ENCODE measurements at places on chromosomes 7 and 10.

GRCh38 chr7:97982647-97983046 is 7.3 kb downstream of the OCM2 start:
- DNase-seq: no peak

- no peak for DNase-seq
Observed at GRCh38 chr10:131772441-131772840, 128.4 kb upstream of the PPP2R2D start.

DNA sequence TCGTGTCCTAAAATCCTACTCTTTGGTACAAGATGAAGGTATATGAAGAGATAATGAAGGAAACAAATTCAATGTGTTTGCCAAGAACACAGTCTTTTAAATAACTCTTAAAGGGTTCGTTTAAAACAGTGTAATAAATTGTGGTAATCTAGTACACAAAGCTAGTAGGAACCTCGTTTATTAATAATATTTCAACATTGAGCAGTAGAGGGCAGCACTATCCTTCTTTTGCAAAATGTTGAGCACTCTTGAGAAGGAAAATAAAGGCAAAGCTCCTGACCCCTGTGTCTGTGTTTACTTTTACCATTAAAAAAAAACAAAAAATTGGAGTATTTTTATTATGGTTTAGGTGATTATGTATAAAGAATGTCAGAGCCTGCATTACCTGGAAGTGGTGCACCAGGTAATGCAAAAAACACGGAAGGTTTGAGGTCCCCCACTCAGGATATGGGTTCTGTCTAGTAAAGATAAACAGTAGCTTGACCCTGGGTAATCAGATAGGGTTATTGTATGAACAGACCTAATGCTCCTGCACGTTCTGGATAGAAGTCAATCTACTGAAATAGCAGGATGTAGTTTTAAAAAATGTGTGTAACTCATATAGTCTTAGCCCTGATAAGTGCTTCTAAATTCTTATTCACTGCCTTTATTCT is 5.7 kb upstream of the GOT1 start:
- DNase-seq: no peak

GRCh38 chr7:112449902-112450806 is at the start of gene IFRD1:
TSS of gene IFRD1 (plus strand) at chr7:112450460. CDS start at chr7:112450689, 229 bp downstream.
- DNase-seq: peak; percentile 97

- DNase-seq: no peak
Observed at GRCh38 chr10:110841767-110842267, 29.9 kb upstream of the PDCD4 start.

DNA sequence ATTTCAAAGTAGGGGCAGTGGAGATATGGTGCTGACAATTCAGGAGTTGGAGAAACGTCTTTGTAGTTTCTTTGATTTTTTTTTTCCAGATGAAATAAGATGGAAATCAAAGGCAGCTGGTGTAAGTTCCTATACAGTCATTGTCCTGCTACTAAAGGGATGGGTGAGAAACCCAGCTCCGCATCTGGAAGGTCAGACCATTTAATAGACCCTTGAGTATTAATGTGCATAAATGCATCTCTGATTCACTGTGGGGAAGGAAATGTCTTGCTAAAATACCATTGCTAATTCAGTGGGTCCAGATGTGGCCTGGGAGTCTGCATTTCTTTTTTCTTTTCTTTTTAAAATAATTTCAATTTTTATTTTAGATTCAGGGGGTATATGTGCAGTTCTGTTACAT is 15.5 kb downstream of the ABCB4 start:
- DNase-seq: no peak

DNA sequence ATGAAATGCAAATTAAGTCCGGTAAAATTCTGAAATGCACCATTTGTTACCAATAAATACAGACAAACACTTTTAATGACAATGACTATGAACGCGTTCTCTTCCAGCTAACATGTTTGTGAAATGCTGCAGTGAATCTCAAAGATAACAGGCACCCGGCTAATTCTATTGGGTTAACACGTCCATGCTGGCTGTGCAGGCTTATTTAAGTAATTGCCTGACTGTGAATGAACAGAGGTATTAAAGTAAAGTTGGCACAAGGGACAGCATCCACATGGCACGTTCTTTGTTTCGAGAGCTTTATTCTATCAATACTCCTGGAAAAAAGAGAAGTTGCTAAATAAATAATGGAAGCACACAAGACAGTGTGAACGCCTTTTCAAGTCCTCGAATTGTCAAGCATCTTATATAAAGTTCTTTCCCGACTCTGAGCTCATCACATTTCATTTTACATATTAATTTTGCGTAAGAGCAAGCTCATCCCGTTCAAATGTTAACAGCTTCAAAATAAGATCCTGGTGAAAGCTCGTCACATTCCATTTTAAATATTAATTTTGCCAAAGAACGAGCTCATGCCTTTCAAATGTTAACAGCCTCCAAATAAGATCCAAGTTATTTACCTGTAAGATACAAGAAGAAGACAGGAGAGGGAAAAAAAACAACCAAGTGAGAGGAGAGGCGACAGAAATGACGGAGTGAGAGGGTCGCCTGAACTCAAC is 111.3 kb upstream of the RHEB start:
- no peak for DNase-seq

DNA sequence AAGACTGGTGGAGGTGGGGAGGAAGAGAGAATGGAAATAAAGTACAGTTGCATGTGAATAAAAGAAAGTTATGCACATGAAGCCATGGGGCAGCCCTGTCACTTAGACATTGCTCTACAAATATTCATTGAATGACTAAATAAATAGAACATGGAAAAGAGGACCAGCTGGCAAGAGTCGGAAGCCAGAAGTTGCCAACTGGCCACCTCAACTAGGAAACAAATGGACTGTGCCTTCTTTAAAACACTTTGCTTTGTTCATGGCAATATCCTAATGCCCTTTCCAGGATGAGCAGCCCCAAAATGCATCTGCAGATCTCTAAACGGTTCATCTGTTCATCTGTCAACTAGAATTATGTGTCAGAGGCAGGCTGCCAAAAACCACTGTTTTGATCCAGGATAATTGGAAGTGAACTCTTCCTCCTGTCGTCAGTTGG is 157.3 kb downstream of the NOC3L start:
- DNase-seq: no peak

Measured in activated T-helper 1 cell treated with Interleukin-2 at 50 U/mL for 16 hours (primary cell).